CD4-positive, alpha-beta T cell treated with Interleukin-1 beta for 1 hour (primary cell): ENCODE measurements at places on chromosomes 16 and 17.
A peak's percentile ranks its signal among the peaks of the same experiment; 100 is the strongest.

DNA sequence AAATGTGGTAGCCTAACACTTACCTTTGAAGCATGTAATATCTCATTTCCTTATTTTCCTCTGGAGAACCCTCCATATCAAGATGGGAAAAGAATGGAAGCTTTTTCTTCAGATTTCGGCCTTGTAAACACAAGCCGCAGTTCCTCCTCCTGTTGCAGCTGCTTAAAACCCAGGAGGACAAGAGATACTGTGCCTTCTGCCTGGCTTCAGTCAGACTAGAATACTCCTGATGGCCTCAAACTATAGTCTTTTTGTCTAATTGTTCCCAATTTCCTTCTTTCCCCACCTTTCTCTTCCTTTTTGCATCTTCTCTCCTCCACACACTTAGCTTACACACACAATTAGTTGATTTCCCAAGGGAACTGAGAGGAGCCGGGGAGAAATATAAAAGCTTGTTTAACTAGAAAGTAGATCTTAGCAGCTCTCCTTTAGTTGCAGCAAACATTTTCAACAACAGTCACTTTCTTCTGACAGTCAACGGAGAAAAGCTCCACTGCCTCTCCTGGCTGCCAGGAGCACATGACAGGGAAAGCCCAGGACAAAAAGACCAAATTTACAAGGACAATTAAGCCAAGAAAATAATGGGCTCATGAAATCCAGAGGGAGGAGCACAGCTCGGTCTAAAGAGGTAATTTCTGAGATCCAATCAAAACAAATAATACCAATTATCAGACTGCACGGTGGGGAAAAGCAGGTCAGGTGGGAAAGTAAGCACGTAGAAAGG, 76.4 kb upstream of the C17orf78 start:
- DNase-seq = no peak

DNA sequence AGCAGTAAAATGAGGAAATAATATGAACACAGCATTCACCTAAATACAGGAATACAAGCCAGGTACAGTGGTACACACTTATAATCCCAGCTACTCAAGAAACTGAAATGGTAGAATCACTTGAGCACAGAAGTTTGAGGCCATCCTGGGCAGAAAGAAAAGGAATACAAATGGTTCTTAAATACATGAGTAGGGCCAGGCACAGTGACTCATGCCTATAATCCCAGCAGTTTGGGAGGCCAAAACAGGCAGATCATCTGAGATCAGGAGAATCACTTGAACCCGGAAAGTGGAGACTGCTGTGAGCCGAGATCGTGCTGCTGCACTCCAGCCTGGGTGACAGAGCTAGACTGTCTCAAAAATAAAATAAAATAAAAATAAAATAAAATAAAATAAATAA, 23.0 kb upstream of the SMG8 start:
- DNase-seq = no peak

DNA sequence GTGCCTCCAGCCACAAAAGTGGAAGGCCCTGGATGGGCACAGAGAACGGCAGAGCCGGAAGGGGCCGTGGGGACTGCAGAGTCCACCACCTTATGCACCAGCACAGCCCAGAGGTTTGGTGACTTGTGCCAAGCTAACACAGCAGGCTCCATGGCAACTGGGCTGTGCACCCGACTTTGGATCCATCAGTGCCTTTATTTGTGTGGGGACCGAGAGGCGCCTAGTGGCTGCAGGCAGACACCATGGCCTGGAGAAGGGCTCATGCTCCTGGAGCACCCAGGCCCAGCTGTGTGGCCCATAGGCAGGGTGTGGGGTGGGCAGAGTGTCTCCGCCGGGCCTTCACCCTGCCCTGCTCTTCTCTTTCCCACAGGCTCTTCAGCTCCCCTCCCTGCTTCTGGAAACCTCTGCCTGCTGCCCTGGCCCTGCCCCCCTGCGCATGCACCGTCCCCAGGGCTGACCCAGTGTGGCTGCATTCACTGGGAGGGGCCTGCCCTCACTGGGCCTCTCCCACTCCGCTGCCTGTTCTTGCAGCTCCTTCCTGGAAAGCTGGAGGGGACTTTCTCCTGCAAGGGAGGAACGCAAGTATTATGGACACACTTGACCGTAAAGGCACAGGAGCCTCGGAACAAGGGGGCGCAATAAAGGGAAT, 10.1 kb downstream of the C16orf90 start:
- DNase-seq = no peak

DNA sequence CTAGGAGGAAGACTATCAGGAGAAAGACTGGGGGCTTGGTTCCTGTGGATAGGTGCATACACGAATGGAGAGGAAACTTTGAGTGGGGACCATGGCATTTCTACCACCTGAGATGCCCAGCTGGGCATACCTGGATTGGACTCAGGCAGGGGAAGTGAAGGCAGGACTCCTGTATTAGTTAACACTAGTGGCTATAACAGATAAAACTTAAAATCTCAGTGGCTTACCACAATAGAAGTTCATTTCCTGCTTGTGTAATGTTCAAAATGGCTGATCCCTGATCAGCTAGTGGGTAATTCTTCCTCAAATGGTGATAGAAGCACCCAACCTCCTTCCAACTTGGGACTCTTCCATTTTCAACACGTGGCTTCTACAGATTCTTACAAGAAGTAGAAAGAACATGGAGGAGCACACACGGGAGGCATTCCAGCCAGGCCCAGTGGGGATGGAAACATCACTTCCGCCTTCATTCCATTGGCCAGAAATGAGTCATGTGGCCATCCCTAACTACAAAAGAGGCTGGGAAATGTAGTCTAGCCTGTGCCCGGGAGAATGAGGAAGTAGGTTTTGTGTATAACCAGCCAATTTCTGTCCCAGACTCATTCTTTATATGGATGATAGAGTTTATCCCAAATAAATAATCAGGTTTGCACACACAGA, 112.1 kb downstream of the UTP18 start:
- peak; percentile 20 for DNase-seq

DNA sequence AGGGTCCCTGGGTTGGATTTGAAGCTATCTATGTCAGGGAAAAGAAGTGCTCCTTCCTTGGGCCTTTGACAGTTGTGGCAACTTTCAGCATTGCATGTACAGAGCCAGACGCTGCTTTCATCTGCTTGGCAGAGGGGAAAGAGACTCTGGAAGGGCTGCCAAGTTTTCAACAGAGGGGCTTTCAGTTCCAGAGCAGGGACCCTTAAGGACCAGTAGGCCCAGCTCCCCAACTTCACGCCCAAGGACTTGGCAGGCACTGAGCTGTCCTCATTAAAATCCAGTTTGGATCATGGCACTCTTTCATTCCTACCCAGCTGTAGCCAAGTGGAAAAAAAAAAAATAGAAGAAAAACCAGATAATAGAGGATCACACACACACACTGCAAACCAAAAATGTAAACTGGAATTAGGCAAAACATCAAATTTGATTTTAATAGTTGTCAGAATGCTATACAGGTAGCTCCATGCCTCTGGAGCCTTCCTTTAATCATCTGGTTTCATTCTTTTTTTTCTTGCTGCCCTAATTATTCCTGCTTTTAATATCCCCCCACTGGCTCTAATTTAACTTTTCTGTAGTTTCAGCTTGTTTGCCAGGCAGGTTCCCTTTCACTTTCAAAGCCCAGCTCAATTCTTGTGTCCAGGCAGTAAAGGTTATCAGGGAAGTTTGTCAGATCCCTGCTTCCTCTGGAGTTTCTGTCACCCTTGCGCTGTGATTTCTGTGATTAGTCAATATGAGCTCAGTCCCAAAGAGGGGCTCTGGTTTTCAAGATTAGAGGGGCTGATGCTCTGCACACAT, 702.6 kb upstream of the CDH8 start:
- no peak for DNase-seq

DNA sequence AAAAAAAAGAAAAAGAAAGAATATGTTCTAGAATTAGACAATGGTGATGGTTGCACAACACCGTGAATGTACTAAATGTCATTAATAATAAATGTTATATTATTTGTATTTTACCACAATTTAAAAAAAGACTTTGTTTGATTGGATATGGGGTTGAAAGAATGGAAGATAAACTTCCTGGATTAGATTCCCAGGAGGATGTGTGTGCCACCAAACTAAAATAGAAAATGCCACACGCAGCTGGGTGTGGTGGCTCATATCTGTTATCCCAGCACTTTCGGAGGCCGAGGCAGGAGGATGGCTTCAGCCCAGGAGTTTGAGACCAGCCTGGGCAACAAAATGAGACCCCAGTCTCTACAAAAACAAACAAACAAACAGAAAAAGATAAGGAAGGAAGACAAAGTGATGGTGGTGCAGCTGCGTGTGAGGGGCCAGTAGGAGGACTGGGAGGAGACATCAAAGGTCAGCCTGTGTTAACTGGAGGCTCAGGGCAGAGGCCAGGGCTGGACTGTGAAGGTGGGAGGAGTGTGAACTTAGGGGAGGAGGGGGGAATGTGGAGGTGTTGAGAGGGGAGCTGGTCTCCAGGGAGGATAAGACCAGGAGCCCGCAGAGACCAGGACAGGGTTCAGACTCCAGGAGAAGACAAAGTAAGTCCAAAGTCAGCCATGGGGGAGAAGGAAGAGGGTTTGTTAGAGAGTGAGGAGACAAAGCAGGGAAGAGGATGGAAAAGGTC, 4.1 kb downstream of the PECAM1 start:
- no peak for DNase-seq

DNA sequence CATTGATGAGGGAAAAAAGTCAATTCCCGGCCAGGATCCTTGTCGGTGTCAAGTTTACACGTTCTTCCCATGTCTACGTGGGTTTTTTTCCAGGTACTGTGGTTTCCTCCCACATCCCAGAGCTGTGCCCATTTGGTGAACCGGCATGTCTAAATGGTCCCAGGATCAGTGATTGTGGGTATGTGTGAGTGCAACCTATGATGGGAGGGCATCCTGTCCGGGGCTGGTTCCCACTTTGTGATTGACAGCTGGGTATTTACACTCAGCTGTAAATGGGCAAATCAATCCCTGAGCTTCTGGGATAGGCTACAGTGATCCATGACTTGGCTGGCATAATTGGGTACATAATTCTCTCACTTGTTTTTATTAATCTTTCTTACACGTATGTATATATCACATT, 91.2 kb upstream of the IRX6 start:
- no peak for DNase-seq

DNA sequence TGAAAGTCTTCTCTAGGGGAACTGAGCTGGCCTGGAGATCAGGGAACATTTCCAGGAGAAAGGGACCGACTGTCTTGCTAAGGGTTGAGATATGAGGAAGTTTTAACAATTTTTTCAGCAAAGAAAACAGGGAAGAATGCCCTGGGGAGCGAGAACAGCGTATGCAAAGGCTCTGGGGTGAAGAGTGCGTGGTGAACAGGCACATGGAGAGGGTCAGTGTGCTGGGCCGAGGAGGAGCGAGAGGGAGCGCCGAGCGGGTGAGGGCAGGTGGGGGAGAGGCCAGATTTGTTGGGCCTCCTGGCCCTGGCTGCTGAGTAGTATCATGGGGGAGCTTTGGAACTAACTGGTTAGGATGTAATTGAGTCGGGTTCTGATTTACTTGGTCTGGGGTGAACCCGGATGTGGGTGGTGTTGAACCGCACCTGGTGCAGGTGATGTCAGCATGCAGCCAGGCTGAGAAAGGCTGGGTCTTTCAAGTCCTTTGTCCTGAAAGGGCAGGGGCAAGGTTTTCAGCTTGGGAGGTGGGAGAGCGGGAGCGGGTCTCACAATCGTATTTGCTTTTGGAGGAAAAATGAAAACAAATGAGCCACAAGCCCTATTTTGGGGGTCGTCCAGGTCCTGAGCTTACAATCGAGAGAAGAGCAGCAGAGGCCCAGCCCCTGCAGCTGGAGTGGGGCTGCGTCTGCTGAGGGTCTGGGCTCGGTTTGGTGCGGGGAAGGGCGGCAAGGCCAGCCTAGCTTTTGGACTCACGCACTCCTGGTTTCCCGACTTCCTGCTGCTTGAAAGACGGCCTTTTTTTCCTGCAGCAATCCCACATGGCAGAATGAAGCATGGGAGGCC, 11.1 kb upstream of the WFDC1 start:
- DNase-seq = no peak

GRCh38 chr17:32771396-32771795, 105.5 kb downstream of the MYO1D start:
- no peak for DNase-seq

DNA sequence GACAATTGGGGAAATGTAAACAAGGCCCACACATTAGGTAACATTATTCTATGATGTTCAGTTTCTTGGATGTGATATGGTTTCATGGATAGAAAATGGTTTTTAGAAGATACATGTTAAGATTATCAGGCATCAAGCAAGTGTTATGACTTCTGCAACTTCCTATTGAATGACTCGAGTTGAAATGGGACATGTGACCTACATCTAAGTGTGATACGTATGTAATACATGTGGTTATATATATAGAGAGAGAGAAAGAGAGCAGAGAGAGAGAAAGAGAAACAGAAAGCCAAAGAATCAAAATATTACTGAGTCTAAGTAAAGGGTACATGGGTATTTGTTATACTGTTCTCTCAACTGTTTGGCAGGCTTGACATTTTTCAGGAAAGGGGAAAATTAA, 1.7 kb downstream of the TMEM170A start:
- no peak for DNase-seq

DNA sequence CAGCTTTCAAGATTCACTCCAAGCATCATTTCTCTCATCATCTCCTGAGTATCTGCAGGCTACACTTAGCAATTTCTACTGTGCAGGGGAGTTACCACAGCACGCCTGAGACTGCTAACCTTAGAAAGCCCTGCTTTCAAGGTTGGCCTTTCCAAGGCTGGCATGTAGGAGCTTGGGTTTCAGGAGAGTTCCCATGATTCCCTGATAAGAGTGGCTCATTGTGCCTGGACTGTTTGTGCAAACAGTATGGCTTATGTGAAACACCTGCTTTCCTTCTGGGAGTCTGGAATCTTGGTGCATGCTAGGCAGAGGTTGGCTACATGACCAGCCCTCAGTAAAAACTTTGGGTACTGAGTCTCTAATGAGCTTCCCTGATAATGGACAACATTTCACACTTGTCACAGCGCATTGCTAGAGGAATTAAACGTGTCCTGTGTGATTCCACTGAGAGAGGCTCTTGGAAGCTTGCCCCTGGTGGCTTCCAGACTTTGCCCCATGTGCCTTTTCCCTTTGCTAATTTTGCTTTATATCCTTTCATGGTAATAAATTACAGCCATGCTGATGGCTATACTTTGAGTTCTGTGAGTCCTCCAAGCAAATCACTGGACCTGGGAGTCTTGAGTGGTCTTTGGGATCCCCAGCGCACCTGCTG, 19.7 kb upstream of the RGS9 start:
- DNase-seq = no peak

- DNase-seq = no peak
Measured at GRCh38 chr17:4892499-4893221, 6.7 kb upstream of the C17orf107 start.

DNA sequence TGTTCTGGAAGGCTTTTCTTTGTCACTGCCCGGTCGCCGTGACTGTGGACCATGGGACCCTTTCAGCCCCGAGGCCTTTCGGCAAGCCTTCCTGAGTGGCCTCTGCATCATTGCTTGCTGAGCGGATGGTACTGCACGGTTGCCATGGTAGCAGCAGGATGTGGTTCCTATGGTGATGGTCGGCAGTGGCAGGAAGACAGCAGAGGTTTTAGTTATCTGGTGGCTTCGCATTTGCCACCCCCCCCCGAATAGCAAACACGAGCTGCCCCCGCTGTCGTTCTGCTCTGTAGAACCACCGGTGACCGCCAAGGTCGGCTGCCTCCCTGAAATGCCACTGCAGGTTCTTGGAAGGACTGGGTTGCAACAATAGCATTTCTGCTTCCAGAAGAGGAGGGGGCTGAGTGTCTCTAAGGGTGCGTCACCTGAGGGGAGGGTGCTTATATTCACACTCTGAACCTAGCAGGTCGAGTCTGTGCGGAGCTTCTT, 76.6 kb downstream of the CMIP start:
- peak; percentile 90 for DNase-seq

GRCh38 chr16:57801809-57802340, 416 bp downstream of the KIFC3 start:
- DNase-seq = no peak
